Aorta (tissue), 5 donors: ENCODE measurements at places on chromosomes 12 and 14. TPM values are rescaled to one million over a fixed set of nuclear protein-coding genes. Genes with fewer than 3 reads are reported as not detected.

DNA sequence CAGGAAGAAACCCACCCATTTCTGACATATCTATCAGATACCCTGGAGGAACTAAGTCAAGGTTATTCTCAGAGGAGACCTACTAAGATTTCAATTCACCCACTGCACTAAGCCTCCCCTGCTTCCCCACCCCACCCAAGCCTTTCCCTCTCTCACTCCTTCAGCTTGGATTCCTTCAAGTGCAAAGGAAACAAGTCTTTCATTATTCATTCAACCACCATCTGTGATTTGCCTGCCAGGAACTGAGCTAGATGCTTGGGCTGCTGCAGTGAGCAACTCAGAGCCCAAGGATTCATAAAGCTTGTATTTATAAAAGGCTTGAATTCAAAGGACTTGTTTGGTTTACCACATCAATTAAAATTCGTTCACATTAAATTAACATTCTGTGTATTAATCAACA, 161.3 kb downstream of the GXYLT1 start:
- DNase-seq: no peak

MYRFL gene
- 0.36 TPM for total RNA-seq

SNRPF gene
- 11.7 TPM for total RNA-seq

DNA sequence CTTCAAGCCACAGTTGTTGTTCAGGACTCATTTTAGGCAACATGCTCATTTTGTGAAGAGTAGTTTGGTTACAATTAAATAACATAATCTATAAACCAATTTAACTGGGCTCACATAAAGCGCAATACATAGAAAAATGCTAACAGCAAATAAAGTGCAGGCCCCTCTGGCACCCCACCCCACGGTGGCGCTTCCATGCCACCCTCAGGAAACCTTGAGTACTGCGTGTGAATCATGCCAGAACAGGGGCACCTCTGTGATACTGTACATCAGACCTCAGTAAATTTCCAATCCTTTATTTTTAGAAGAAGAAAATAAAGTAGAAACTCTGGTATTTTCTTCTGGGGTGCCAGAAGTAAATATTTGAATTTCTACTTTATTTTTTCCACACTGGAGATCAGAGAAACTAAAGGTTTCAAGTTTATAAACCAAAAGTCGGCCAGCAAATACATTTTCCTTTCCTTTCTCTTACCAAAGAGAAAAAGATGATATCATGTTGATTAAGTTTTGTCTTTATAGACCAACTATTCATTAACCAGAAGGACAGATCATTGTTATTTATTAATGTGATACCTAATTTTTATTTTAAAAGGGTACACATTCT, 316.8 kb downstream of the PAWR start:
- DNase-seq: no peak

PMCH gene
- total RNA-seq: not detected

DNA sequence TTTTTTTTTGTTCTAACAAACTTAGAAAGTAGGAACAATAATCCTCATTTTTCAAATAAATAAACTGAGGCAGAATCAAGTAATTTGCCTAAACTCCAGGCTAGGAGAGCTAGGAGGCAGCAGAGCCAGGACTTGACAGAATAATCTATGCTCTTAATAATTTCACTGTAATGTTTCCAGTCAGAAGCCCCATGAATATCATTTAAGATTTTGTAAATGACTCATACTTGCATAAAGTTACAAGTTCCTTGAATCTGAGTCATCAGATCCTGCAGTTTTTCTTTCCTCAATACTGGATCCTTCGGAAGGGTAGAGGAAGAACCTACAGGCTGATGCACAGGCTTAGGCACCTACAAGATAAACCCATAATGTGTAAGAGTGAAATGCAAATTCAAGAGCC, 29.0 kb downstream of the CAPRIN2 start:
- DNase-seq: no peak

SLC25A47 gene
- total RNA-seq: not detected

- DNase-seq: no peak
Measured at GRCh38 chr12:124865728-124866127, 2.1 kb upstream of the SCARB1 start.

DNA sequence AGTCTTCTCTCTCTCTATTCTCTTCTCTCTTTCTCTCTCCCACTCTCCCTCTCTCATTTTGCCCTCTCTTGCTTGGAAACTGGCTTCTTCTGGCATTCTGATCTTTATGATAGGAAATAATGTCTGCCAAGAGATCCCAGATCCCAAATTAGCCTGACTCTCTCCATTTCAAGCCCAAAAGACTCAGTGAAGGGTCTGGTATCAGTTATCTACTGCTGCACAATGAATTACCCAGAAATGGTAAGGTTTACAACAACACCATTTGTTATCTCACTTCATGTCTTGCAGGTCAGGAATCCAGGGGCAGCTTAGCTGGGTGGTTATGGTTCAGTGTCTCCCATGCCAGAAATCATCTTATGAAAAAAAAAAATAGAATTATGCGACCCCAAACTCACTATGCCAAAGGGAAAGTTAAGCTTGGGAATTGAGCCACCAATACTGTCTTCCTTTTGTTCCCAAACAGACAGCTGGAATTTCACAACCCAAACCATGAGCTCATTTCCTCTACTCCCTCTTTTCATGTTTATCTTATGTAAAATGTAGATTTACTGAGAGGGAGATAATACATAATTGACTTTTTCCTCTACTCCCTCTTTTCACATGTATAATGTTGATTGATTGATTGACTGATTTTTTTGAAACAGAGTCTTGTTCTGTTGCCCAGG, 67.8 kb upstream of the FICD start:
- no peak for DNase-seq

KRT73 gene
- total RNA-seq: not detected

KRT5 gene
- 0.87 TPM for total RNA-seq

DNA sequence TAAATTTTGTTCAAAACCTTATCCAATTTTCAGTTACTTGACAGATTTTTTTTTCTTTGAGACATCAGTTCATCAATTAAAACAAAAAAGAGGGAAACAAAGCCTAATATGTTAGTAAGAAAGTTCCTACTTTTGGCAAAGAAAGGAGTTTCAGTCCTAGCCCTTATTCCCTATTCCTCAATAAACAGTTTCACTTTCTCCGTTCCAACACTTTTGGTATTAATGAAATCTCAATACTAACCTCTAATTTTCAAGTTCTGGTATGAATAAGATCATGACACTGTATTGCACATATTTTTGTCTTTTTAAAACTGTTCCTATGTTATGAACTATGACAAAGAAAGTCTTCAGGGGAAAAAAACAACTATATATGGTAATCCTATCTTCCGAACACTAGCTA, 48.4 kb downstream of the RPS6KA5 start:
- DNase-seq: no peak

- DNase-seq: no peak
Measured at GRCh38 chr12:120851444-120851843, 52.7 kb downstream of the SPPL3 start.

GRCh38 chr14:88792473-88793258, at the start of gene EML5:
EML5 (minus strand) TSS chr14:88792953; CDS start chr14:88792503, 450 bp downstream.
- peak; percentile 83 for DNase-seq

GRCh38 chr12:39990122-39991101, 115.5 kb downstream of the SLC2A13 start:
- peak; percentile 80 for DNase-seq

DNA sequence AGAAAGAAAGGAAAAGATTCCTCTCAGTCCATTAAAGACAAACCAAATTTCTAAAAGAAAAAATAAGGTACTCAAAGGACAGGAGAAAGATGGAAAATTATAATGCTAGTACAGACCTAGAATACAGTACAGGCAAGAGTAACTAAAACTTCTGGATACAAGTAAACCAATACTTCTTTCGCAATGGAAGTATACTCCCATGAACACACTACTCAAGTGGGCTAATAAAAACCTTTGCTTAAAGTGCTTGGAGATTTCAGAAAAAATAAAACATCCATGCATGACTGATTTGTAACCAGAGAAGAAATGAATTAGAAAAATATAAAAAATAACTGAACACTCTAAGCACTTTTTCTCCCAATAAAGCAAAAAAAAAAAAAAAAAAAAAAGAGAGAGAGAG, 3.5 kb downstream of the ZBTB25 start:
- DNase-seq: no peak

PAPOLA gene
- total RNA-seq: 161 TPM

DNA sequence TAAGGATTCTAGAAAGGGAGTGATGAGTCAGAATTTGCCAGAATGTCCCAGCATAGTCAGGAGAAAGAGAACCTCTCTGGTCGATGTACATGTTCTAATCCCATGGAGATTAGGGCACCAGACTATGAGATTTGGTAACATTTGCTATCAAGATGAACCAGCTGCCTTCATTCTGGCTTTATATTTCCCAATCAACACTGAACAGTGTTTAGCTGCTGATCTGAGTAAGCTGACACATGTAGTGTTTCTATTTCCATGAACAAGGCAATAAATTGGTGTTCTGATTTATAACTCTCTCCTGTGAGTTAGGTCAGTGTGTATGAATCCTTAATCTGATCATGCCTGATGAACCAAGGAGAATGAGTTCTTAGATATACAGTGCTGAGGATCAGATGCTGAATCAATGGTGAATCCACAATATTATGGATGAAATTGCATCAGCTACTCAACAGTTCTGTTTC, 158.0 kb upstream of the AMIGO2 start:
- DNase-seq: no peak

DNA sequence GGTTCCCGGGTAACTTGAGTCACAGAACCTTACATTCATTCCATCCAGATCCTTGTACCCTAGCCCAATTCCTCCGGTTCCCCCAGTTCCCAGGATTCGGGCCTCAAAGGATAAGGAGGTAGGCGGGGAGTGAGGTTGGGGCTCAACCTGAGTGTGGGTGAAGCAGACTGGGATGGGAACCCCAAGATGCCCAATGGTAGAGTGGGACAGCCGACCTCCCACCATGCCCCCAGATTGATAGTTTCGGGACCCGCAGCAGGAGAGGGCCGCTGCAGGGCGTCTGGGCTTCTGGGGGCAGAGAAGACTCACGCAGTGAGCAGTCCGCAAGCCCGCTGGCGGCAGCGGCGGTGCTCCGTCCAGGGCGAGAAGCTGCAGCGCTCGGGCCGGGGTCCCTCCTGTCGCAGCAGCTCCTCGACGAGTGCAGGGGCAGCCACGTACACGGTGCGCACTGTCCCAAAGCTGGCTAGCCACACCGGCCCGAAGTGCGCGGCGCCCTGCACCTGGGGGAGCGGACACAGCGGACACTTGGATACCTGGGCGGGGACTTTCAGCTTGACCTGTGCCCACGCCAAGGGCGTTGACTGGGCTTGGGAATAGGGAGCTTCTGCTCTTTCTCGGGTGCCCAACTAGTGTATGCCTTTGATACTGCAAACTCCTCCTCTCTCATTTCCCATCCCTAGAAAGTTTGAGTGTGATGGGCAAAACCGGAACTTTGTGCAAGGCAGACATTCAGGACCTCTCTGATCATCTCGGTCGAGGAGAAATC, 997 bp downstream of the CYP27B1 start:
- DNase-seq: no peak

FLVCR2 gene
- 15.4 TPM for total RNA-seq

DNA sequence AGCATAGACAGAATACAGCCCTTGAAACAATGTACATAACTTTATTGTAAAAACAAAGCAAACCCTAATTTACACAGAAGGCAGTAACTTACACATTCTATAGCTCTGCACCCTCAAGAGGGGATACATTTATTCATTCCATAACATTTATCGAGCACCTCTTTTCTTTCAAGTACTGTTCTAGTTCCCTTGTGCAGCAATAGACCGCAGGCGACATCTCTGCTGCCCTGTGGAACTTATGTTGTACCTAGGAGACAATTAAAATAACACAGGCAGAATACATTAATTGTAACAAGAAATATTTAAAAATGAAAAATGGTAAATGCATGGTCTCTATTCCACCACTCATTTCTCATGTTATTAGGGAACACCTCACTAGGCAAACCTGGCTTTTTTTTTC, 1.4 kb upstream of the ARHGDIB start:
- DNase-seq: no peak

GRCh38 chr14:55389330-55389729, 22.3 kb downstream of the ATG14 start:
- DNase-seq: no peak

GRCh38 chr12:121812921-121813896, 9.4 kb downstream of the SETD1B start:
- peak; percentile 49 for DNase-seq

TPH2 gene
- not detected for total RNA-seq

YAF2 gene
- 49.8 TPM for total RNA-seq

DNA sequence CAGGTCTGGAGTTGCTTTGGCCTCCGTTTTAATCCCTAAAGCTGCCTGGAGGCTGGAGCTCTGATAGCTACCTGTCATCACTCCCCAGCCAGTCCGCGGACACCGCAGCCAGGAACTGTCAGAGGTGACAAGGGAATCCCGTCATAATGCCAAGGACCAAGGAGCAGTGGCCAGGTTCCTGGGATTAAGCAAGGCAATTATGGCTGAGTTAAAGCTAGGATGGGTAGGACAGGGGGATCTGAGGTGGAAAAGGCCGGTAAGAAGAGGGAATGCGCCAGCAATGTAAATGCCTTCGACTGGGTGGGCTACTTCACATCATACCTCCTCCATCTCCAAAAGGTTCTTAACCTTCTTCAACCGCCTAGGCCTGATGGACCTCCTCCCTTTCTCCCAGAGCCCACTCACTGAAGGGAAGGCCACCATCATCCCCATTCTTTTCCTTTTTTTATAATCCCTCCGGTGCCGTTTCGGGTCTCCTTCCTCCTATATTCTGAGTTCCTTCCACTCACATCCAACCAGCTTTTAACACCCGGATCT, 1.9 kb downstream of the PPP1R3E start:
- DNase-seq: no peak

BRMS1L gene
- 13.4 TPM for total RNA-seq

DNA sequence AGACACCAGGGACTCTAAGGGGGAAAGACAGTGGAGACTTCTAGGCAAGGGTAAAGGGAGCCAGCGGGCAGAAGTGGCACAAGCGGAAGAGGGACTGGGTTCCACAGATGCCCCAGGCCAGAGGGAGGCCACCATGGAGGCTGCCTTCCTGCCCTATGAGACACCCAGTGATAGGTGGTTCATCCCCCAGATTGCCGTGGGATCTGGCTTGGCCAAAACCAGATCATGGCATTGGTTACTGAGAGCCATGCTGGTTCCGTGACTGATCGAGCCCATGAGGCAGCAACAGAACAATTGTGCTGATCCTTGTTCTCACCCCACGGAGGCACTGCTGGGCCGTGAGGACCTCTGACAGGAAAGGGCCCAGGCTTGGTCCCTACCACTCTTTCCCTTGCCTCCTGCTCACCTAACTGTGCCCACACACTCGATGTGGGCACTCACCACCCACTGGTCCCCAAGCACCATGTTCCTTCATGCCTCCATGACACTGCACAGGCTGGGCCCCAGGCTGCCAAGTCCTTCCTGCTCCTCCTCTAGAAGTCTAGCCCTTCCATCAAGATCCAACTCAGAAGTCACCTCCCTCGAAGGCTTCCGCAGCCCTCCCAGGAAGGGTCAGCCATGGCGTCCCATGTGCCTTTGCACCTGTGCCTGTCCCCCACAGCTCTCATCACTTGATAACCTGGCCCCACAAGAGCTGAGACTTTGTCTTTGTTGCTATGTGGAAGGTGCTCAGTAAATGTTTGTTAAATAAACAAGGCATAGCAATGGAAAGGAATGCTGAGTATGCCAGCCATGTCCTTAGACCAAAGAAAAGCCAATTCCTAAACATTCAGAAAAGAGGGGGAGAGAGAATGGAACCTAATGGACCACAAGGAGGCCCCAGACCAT, 7.3 kb downstream of the KRT79 start:
- peak; percentile 21 for DNase-seq
